ENCODE measurements at places on chromosomes 2 and 18.

DNA sequence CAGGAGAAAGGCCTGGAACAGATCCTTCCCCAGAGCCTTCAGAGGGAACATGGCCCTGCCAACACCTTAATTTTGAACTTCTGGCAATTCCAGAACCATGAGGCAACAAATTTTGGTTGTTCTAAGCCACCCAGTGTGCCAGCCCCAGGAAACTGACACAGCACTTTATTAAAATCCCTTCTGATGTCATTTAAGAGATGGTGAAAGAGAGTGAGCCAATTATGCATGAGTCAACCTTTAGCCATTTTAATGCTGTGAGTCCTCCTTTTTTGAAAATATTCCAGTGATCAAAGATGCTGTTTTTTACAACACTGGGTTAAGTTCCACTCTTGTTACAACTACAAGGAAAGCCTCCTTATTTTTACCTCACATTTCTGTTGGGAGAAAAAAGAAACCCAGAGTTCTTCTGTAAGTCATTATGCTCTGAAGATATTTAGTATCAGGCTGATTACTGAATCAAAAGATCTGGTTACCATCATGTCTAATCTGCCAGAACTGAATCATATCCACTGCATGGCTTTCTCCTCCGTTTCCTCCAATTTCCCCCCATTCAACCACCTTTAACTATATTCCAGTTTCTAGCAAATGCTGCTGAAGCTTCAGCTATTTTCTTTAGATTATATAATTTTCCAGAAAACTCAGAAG, 235.4 kb downstream of the TXNL1 start:
- DNase-seq, result peak; percentile 65

DNA sequence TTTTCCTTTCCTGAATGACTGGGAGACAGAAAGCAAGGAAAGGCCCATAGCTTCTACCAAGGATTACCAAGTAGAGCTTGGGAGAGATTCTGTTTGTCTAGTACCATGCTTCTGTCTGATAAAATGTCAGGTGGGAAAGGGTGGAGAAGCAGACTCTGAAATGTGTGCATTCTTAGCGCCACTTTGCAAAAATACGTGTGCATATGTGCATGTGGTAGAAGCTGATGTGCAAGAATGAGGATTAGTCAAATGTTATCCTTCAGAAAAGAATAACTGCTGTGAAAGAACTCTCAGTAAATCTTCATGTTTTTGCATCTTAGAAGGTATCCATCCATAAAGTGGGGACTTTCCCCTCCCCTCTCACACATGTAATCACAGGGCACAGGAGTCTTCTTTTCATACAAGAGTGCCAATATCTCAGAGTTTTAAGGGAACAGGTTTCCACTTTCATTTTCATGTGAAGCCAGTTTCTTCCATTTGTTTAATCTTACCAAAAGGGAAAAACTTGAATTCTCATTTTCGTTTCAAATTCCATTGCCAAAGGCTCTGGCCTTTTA, 15.4 kb upstream of the DGKD start:
- DNase-seq, result no peak

- no peak for DNase-seq
Observed at GRCh38 chr2:118750959-118751565, 96.4 kb downstream of the EN1 start.

DNA sequence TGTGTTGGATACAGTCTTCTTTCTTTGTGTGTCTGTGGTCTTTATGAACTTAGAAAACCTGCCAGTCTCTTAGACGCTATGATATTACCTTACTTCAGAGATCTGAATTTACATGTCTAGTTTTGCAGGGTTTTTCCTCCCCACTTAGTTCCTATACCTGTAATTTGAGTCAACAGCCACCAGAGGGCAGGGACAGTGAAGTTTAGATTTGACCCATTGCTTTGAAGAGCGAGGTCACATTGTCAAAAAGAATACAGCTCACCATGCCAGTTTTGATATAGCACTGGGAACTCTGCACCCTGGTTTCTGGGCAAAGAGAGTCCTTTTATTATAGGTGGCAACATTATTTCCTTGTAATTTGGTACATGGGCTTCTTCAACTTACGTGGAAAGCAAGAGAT, 102.3 kb downstream of the MAPK4 start:
- no peak for DNase-seq

DNA sequence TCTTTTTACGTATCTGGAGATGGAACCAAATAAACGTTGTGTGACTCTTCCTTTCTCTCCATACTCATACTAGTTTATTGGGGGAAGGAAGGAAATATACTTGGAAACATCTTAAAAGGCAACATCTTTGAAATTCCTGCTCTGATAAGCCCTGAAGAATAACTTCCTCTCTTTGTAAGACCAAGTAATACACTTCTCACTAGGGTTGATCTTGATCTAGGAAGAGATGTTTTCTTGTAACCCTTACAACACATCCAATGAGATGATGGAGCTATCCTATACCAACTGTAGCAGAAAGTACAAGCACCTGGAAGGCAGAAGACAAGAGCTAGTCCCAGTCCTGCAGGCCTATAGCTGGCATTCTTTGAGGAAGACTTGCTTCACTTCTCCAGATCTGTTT, 2.0 kb downstream of the ANKRD44 start:
- no peak for DNase-seq

GRCh38 chr18:3265564-3266033, 3.7 kb downstream of the MYL12B start:
- DNase-seq, result no peak

DNA sequence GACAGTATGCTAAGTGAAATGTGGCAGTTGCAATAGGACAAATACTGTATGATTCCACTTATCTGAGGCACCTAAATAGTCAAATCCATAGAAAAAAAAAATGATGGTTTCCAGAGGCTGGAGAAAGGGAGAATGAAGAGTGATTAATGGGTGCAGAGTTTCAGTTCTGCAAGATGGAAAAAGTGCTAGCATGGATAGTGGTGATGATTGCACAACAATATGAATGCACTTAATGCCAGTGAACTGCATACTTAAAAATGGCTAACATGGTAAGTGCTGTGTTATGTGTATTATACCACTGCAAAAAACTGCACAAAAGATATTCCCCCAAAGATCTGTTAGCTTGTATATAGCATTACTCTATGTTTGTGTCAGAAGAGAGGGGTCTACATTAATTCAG, 185.4 kb downstream of the INHBB start:
- DNase-seq, result no peak

DNA sequence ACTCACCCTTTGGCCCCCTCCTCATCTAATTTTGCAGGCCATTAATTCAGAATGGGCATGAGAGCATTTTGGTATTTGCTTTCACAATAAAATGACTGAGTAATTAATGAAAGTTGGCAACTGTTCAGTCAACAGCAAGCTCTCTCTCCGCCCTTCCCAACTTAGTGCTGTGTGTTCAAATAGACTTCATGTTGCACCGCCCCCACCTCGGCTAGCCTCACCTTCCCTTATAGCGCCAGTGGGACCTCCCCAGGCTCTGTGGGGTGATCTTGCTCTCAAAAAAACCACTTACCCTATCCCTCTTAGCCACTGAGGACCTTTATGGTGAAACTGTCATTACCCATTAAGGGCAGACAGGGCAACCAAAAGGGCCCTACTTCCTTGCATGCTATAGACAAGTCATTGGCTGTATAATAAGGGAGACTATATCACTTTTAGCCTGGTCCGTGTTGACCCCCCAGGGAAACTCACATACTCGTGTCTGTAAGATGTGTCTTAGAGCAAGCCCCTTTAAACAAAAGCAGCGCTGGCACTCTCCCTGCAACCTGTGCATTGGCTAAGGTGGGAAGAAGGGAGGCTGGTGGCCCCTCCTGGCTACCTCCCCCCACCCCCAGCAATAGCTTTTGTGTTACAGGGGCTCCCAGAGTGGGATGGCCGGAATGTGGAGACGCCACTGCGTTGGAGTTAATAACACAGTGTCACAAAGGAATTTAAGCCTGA, 15.2 kb downstream of the EN1 start:
- no peak for DNase-seq

DNA sequence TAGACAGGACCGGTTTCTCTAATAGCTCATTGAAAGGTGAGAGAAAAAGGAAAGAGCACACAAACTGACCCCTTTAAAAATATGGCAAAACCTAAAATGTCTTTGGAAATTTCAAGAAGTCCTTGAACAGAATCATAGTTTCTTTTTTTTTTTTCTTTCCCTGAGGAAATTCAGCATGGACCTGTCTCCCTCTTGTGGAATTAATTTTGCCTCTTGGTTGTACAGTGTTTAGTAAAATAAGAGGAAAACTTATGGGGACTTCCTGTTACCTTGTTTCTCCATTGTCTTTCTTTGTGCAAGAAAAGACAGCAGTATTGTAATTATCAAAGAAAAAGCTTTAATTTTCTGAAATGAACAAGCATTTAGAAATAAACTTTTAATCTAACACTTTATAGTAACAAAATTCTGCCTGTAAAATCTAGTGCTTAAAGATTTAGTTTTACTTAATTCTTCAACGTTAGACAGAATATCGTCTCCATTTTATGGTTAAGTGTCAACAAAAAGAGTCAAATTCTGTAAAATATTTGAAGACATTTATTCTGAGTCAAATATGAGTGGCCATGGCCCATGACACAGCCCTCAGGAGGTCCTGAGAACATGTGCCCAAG, 176.3 kb upstream of the NABP1 start:
- DNase-seq, result peak; percentile 69

- peak; percentile 61 for DNase-seq
Observed at GRCh38 chr18:23143016-23143814, 7.9 kb downstream of the CABLES1 start.

- DNase-seq, result peak; percentile 48
Observed at GRCh38 chr2:240591226-240591625, 4.7 kb downstream of the CAPN10 start.

GRCh38 chr2:165594231-165594934, 124.9 kb downstream of the CSRNP3 start:
- DNase-seq, result no peak

- no peak for DNase-seq
Observed at GRCh38 chr2:136443661-136444060, 321.7 kb upstream of the THSD7B start.

DNA sequence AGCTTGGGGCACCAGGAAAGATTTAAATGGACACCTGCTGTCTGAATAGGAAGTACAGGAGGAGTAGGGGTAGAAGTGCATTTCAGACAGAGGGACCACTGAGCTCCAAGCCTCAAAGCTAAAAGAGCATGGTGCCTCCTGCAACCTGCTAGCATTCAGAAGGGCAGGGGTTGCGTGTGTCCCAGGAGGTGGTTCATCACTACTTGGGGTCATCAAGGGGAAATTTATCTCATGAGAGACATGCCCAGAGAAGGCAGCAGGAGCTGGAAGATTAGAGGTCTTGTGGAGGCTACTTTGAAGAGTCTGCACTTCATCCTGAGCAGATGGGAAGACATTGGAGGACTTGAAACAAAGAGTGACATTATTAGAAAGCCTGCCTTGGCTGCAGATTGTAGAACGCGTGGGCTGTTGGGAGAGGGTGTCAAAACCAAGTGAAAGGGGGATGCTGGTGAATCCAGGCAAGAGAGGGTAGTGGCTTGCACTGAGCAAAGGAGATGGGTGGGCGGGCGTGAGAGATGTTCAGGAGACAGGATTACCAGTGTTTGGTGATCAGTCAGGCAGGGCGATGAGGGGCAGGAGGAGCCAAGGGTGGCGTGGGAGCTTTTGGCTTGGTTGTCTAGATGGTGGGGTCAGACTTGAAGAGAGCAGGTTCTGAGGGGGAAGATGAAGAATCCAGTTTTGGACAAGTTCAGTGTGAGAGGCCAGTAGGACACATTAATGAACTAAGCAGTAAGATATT, 154.0 kb downstream of the DYSF start:
- DNase-seq, result no peak

GRCh38 chr2:42998721-42999120, 206.3 kb upstream of the HAAO start:
- no peak for DNase-seq

DNA sequence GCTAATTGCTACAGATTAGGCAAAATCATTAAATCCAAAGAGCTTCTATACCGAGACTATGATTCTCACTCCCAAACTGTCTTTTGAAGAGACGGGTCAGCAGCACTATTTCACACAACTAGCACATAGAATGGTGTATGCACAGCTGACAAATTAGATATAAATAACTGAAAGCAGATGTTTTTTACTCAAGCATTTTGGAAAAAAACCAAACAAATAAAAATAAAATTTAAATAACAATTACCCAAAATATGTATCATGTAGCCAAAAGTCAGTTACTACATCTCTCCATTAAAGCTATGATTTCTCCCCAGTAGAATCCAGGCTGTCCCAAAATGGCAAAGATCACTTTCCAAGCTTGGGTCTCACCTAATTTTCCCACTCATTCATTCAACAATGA, 107.9 kb downstream of the TMEM163 start:
- no peak for DNase-seq

DNA sequence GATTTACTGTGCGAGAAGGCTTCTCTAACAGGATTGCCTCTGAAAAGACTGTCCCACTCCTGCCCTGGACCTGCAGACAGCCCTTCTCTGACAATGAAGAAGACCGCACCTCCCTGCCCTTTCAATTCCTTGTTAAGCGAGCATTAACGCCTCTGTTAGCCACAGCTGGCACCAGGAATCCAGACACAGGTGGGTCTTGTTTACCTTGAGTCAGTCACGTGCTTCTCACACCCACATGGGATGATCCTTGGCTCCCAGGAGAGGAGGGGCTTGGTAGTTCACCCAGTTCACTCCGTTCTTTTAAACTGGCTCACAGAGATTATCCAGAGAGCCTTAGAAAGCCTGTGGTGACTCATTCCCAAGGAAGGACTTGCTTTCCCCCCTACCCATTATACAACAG, 410.5 kb upstream of the MEIS1 start:
- DNase-seq, result no peak

DNA sequence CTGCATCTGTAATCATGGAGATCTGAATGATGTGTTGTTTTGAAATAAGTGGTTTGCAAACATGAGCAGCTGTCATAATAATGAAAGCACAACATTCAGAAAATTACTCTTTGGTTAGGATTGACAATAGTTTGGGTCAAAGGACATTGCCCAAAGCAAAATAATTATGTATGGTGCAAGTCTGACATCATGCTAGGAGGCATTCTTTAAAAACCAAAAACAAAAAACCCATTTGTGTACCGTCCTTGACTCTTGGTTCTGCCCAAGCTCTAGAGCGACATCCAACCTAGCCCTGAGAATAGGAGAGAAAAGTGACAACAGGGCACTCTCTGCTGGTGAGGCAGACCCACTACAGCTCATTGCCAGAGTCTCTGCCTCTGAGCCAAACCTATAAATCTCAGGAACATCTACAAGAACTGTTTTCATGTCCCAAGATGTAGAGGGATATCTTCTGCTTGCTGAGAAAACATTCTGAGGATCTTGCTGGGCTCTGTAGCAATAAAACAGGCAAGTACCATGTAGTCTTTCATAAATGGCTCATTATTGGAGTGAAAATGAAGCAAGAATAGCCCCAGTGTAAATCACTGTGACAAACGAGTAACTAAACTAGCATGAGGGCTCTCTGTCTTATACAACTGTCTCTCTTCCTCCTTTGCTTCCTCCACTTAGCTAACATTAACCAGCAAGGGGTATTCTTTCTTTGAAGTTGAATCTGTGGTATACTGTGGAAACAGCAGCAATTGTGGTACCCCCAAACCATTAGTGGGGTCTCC, 266.8 kb upstream of the CXCR4 start:
- peak; percentile 51 for DNase-seq
